ENCODE measurements at places on chromosomes 7 and 10. TPM values are rescaled to one million over a fixed set of nuclear protein-coding genes. Genes with fewer than 3 reads are reported as not detected.

RPEL1 gene
- total RNA-seq = 0.17 TPM

DNA sequence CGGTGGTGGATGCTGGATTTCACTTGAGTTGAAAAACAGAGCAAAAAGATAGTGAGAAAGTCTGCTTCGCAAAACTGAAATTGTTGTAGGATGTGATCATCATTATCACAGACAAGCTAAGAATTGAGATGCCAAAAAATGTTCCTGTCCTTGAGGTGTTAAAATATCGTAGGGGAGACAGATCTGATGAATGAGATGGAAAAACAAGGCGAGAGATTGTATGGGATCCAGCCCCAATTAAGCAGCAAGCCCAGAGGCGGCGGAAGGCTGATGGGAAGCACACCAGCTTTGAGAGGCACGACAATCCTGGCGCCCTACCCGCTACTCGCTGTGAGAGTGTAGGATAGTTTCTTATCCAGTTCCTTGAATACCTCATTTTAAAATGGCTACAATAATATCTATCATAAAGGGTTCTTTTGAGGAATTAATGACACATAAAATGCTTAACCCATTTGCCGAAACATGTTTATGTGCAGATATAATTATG, 131.1 kb upstream of the PTN start:
- H3K4me1 ChIP-seq = no peaks in the 10 kb centered on the region
- no peak for DNase-seq
- H3K27ac ChIP-seq = no peak overlapping the region

CHRM2 gene
- 7.9 TPM for total RNA-seq

GRCh38 chr10:121974019-121974534, 940 bp downstream of the NSMCE4A start:
- peak overlapping the region; percentile 80 for H3K4me3 ChIP-seq
- DNase-seq = no peak
- peaks cover 2% of the 10 kb centered on the region for H3K36me3 ChIP-seq

DNA sequence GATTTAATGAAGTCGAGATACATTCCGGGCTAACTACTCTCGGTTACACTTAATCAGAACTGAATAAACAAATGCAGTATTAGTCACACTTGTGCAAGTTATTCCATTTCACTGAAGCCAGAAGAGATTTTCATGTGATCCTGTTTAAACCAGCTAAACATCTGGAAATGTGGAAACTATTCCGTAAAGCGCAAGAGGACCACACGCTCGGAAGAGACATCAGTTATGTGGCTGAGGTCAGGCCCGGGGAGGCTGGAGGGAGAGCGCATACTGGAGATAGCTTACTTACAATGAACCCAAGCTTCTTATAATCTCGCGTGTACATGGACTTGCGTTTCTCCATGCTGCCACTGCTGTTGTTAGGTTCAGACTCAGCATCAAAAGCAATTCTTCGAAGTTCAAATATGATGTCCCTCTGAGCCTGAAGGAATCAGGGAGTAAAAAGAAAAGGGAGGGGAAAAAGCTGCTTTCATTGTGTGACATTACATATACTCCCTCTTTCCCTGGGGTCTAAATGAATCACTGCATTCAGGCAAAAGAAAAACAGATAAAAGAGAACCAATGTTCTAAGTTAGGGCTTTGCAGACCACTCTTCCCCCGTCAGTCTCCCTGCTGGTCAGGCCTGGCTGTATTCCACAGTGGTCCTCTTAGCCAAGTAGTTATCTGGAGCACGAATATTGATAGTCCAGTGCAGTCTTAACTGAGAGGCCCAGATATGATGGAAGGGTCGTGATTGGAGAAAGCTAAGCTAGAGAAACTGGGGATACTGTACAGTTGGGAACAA, 237.4 kb downstream of the ELMO1 start:
- H3K27me3 ChIP-seq = no peaks in the 10 kb centered on the region
- H3K36me3 ChIP-seq = no peaks in the 10 kb centered on the region
- no peak overlapping the region for H3K4me3 ChIP-seq
- peak overlapping the region; percentile 34 for H3K27ac ChIP-seq
- peak; percentile 72 for DNase-seq

GRCh38 chr10:23630885-23631284, 192.0 kb downstream of the OTUD1 start:
- no peak for DNase-seq
- H3K4me3 ChIP-seq = no peak overlapping the region
- no peaks in the 10 kb centered on the region for H3K27me3 ChIP-seq
- H3K4me1 ChIP-seq = no peaks in the 10 kb centered on the region

- no peak for DNase-seq
- no peak overlapping the region for H3K27ac ChIP-seq
- H3K4me3 ChIP-seq = no peak overlapping the region
- peaks cover 4% of the 10 kb centered on the region for H3K27me3 ChIP-seq
- H3K36me3 ChIP-seq = no peaks in the 10 kb centered on the region
Observed at GRCh38 chr10:49283491-49283890, 15.5 kb upstream of the C10orf71 start.

GRCh38 chr10:43199684-43200537, 61.7 kb downstream of the CSGALNACT2 start:
- no peaks in the 10 kb centered on the region for H3K36me3 ChIP-seq
- no peaks in the 10 kb centered on the region for H3K27me3 ChIP-seq
- no peak overlapping the region for H3K4me3 ChIP-seq
- no peak for DNase-seq

DNA sequence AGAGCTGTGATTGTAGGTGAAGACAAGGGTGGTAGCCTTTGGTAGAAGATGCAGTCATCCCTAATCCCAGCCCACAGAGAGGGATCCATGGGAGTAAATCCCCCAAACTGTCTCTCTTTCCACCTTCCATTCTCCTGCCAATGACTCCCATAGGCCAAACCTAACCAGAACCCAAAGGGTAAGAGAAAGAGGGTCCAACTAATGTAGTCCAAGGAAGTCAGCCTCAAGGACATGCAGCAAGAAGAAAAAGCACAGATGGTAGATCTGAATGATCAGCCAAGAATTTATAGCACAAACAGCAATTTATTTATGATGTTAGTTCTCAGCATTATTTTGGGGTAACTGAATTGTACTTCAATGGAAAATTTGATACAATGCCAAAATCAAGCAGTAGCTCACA, 87.7 kb downstream of the ST8SIA6 start:
- peaks cover 7% of the 10 kb centered on the region for H3K27me3 ChIP-seq
- no peak overlapping the region for H3K4me3 ChIP-seq
- no peak for DNase-seq
- no peak overlapping the region for H3K27ac ChIP-seq
- no peaks in the 10 kb centered on the region for H3K36me3 ChIP-seq

- H3K4me3 ChIP-seq = no peak overlapping the region
- no peak overlapping the region for H3K27ac ChIP-seq
- no peak for DNase-seq
- peaks cover 20% of the 10 kb centered on the region for H3K27me3 ChIP-seq
- H3K4me1 ChIP-seq = no peaks in the 10 kb centered on the region
Observed at GRCh38 chr7:40799-41750, 151.3 kb upstream of the FAM20C start.

Data from fibroblast of lung (primary cell).